Caki2 (cell line): ENCODE measurements at places on chromosomes 6 and 20.

GRCh38 chr6:111427341-111428116 is 55.5 kb downstream of the REV3L start:
- DNase-seq = peak; percentile 5

DNA sequence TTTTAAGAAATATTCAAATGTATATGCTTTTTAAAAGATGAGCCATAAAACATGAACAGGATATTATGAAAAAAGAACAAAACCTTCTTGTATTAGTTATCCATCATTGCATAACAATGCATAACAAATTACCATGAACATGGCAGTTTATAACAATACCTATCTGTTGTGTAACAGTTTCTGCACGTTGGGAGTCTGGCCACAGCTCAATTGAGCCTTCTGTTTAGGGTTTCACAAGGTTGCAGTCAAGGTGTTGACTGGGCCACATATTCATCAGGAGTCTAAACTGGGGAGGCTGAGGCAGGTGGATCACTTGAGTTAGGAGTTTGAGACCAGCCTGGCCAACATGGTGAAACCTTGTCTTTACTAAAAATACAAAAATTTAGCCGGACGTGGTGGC is 149.4 kb upstream of the SMLR1 start:
- DNase-seq = no peak

GRCh38 chr6:133855991-133856370 is 32.9 kb upstream of the TCF21 start:
- no peak for DNase-seq

DNA sequence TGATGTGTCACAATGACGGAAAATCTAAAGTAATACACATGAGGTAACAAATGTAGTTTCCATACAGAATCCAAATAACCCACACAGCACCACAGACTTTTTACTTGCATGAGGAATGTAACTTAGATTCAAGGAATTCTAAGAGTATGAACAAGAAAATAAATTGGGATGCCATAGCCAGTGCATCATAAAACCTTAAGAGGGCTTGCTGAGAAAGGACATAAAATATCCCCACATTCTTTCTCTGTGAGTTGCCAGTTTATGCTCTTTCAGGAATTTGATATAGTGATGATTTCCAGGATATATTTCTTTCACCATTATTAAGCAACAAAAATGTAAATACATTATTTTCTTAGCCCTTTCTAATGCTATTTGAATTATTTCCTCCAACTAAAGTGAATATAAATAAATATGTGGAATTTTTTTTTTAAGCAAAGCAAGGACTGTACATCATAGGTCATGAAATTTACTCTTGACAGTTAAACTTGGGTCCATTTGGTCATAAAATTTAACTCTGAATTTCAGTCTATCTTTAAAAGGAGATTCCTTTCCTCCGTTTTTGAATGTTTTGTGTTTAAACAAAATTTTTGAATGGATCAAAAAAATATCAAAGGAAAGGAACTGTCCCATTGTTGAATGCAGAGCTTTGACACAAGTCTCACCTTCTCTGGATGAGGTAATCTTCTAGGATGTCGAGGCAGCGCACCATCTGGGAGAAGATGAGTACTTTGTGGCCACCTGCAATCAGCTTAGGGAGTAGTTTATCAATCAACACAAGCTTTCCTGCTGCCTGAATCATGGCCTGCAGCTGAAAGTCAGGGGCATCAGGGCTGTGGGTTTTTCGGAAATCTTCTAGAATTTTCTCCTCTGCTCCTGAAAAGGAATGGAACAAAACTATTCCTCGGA is 116.3 kb upstream of the EMILIN3 start:
- DNase-seq = peak; percentile 13

- DNase-seq = no peak
Observed at GRCh38 chr20:35180266-35180665, 8.4 kb downstream of the PROCR start.

DNA sequence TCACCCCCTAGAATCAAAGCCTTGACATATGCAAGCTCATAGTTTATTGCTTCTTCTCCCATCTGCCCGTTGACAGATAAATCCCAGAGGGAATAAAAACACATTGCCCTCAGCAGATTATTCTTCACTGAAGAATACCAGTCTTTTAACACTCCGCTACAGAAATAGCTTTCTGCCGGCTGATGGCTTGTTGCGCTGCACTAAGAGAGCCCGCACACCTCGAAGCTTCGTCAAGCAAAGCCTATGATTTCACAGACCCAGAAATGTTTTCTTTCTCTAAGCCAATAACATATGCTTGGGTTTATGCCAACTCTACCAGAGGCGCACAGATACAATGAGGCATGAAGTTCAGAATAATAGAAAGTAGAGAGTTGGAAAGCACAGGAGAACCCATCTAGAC is 208.9 kb upstream of the FOXQ1 start:
- DNase-seq = no peak

DNA sequence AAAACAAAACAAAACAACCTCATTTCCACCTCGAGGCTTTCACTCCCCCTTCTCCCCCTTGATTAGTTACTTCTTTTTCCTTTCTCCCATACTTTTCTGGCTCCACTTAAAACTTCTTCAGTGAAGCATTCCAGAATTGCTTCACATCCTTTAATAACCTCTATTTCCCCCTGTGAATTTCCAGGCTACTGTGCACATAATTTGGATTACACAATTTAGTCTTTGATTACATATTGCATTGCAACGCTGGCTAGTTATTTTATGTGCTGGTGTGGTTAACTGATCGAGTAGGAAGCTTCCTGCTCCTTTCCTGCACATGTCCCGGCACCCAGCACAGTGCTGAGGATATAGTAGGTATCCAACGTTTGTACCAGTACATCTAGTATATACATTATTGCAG is 28.1 kb upstream of the EEF1E1 start:
- DNase-seq = no peak

DNA sequence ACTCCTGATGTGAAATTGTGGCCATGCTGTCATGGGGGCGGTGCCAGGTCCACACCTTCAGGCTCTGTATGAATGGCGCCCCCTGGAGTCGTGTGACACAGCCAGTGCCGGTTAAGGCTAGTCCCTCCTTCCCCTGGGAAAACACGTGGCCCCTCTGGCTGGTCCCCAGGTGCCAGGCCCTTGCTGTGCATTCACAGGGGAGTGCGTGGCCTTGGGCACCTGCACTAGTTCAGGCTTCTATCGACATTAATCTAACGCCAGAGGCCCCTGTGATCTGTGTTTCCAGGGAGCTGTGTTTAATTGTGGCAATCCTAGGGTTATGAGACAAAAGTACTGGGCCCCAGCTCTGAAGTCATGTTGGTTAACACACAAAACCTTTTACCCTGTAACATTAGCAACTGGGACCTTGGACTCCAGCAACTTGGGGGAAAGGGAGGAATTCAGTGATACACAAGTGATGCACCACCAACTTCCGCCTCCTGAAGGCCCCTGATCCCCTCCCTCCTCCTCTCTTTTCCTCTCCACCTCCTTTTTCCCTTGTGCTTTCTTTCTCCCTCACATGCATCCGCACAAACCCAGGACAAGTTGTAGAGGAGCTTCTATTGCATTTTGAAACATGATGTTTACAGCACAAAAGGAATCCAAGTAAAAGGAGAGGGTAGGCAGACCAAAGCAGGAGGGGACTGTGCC is 74.0 kb downstream of the SSR1 start:
- peak; percentile 71 for DNase-seq

DNA sequence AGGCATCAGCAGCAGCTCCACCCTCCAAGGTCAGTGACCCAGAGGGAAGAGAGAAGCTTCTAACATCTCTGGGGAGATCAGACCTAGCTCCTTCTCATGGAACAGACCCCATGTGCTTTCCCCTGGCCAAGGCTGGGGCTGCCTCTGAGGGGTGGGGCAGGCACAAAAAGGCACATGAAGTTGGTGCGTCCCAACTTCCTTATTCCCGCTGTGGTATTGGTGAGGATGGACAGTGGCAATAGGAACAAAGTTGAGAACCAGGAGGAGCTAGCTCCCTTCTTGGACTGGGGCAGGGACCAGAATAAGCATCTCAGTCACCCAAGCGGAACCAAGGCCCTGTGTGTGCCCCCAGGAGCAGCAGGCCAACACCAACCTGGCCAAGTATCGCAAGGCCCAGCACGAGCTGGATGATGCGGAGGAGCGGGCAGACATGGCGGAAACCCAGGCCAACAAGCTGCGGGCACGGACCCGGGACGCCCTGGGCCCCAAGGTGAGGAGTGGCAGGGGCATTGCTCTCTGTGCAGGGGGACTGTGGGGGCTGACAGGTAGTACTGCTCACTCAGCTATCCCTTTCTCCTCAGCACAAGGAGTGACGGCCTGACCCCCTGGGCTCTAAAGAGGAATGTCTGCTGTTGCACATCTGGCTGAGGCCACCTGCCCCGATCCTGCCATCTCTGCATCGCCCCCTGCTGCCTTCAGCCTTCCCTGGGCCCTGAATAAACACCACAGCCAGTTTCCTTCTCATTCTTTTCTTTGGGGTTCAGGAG is 46.1 kb downstream of the MYH7B start:
- no peak for DNase-seq

DNA sequence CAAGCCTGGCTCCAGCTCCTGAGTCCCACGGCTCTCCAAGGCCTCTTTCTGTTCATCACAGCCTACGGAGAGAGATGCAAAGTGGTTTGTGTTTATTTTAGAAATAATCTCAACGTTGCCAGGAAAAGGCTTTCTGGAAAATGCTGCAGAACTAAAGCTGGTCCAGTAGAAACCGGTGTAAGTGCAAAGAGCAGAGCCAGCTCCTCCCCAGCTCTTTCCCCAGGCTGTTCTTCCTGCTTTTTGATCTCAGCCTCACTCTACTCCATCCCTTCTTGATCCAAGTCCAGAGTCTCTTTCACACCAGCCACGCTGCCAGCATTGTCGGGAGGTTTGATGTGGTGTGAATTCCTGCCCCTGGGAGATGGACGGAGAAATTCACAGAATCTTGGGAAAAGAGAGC is 69.8 kb downstream of the TMEM170B start:
- DNase-seq = no peak

DNA sequence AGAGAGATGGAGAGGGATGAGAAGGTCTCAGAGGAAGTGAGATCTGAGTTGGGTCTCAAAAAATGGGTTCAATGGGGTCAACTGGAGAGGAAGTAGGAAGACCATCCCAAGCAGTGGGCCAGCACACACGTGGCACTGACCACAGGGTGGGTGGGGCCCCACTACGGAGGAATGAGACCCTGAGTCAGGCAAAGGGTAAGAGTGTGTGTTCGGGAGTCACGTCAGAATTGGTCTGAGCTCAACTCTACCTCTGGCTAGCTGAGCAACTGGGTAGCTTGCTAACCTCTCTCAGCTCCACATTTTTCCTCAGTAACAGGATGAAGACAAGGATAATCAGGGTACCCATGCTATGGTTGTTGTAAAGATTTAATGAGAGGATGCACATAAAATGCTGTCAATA is 79.0 kb downstream of the TRERF1 start:
- DNase-seq = no peak

GRCh38 chr6:47571488-47571887 is 93.9 kb downstream of the CD2AP start:
- DNase-seq = no peak

DNA sequence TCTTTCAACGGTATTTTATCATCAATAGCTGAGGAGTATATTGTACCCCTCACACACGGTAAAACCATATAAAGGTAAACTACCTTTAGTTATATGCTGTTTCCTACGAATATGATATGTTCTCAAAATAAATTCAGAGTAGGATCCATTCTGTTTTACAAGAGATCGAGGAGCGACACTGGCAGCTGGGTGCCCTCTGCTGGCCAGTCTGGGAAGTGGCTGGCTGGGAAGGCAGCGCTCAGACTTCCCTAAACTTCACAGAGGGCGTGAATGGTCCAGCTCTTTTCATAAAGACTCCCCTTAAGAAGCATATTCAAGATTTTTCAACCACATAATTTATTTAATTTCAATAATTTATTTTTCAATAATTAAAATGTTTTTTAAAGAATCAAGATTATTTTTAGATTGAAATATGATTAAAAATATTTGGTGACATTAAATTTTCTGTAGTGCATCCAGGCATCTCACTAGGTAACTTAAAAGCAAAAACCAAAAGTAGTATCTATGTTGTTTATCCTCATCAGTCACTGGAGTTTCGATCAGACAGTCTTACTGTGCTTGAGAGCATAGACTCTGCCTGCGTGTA is 187.5 kb upstream of the PDE10A start:
- peak; percentile 32 for DNase-seq

DNA sequence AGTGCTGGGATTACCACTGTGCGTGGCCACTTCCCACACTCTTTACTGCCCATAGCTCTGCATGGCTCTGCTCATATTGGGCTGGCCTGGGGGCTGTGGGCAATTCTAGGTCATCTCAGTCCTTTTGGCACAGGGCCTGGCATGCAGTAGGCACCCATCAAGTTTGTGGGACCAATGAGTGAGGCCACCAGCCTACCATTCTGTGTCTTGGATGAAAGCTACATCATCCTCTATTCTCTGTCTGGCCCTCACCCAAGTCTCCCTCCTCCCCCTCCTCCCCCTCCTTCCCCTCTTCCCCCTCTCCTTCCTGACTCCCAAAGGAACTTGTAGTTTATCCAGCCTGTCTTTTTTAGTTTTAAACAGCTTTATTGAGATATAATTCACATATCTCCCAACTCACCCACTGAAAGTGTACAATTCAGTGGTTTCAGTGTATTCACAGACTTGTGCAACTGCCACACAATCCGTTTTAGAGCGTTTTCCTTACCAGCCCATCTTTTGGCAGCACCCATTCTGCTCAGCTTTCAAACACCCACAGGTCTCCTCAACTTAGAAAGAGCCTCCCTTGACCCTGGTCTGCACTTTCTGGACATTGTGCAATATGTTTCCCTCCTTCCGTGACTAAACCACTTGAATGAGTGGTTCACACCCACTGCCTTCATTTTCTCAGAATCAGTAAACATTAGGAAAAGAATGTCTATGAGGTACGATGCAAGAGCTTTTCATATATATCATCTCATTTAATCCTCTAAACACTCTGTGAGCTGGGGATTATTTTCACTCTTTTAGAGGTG is 21.5 kb upstream of the MRPS18A start:
- DNase-seq = peak; percentile 6

GRCh38 chr20:60648556-60648955 is 603.5 kb upstream of the CDH4 start:
- no peak for DNase-seq

DNA sequence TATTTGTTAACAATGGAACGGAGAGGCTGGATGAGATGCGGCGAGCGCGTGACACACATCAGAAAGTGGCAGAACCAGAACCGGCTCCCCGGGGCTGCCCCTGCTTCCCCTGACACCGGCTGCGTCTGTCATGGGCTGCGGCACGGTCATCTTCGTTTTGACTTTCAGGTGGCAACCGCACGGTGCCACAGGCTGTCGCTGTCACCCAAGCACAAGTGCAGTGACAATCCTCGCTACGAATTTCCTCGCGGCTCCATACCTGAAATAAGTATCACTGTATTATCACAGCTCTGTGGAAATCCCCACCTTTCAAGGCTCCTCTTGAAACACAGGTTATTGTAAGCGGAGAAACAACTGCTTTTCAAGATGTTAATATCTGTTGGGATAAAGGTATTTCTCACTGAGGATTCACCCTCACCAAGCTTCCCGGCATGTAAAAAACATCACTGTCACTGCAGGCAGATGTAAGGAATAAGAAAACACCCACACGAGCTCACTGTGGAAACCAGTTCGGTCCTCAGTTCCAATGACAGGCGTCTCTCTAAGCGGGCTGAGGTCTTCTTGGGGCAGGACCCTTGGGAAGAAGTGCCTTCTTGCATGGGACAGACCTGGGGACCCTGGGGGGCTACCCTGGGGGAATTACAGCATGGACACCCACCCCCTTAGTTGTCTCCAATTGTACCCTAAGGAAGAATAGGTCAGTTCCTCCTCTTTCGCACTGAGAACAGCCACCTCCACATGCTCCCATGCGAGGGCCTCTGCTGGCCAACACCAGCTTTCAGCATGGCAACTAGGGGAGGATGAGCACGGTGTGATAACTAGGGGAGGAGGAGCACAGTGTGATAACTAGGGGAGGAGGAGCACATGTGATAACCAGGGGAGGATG is 86.3 kb downstream of the DACT2 start:
- DNase-seq = peak; percentile 12
